ENCODE measurements at places on chromosomes 6 and 20.

DNA sequence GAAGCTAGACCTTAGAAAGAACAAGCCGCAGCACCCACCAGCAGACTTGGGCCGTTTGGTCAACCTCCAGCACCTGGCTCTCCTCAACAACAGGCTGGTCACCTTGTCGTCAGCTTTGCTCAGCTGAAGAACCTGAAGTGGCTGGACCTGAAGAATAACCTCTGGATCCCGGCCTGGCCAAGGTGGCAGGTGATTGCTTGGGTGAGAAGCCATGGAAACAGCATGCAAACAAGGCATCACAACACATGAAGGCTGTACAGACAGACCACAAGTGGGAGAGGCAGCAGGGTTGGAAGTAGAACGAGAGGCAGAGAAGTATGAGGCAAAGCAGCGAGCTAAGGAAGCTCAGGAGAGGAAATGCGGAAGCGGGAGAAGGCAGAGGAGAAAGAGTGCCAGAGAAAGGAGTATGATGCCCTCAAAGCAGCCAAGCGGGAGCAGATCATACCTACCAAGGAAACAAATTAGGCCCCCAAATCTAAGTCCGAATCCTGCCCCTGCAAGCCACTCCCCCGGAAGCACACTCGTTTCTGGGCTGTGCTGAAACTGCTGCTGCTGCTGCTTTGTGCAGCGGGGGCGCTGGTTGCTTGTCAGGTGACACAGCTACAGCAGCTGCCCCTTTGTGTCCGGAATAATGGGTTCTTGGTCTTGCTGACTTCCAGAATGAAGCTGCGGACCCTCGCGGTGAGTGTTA is 121.6 kb upstream of the LGSN start:
- DNase-seq = no peak

GRCh38 chr6:152474354-152474753 is 162.8 kb downstream of the SYNE1 start:
- DNase-seq = no peak

DNA sequence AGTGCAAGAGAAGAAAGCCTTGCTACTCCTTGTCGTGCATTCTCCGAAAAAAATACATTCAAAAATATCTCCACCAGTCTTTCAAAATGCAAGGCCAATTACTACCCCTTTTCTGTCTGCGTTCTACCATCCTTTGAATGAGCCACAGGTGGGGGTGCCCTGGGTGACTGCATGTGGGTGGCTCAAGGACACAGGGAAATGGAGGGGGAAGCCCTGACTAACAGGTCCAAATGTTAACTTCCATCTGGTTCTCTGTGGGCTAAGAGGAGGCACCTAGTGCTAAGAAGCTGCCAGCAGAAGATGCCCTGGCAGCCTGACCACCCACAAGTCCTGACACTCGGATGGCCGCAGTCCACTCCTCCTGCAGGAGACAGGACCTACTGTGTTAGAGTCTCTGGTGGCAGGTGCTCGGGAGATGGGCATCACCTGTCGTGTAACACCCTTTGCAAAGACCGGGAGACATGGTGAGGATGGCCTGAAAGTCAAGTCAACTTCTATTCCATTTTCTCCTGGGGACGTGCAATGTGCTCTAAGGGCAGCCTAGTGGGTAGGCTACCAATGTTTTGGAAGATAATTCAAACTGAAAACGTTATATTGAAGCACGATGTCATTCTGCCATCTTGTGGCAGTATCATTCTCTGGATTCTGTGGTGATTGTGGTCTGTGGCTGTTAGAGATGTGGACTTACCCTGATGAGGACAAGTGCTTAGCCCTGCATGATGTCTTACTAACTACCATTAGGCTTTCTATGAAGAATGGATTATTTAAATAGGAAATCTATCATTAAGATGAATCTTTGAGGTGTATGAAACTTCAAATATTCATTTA is 27.4 kb upstream of the IGF2R start:
- DNase-seq = no peak

- DNase-seq = no peak
Observed at GRCh38 chr6:104784884-104785283, 74.8 kb downstream of the HACE1 start.

GRCh38 chr6:49890988-49891387 is 24.7 kb upstream of the CRISP1 start:
- DNase-seq = no peak

DNA sequence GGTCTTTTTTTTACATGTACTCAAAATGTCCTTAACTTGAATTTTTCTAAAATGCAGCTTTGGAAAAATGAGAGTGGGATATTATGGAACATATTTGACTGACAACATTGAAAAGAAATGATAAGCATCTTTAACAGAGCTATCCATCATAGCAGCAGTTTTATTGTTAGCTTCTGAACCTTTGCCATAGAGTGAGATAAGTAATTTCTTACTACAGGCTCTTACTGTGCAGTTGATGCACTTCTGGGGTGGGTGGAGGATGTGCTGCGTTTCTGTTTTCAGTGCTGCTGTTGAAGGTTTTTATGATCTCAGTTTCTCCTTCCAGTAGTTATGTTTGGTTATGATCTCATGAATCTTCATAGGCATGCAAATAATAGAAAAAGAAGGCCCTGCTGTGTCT is 267.0 kb downstream of the TMEM242 start:
- peak; percentile 47 for DNase-seq

DNA sequence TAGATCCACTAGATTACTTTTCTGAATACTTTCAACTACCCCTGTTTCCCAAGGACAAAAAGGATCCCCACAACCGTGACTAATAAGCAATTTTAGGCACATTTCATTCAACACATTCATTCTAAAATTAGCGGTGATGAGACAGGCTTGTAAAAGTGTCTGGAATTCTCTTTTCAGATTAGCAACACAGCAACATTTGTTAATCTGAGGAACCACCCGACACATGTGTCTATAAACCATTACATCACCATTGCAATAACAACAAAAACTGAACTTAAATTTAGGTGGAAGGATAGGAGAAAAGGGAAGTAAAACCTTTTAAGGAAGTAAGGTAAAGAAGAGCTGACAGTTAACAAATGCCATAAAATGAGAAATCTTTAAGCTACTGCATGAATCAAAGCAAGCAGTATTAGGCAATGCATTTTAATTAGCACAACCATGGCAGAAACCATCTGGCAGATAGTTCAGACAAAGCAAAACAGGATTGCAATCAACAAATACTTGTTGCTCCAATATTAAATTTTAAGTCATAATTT is 49.1 kb downstream of the MAP3K7 start:
- no peak for DNase-seq

DNA sequence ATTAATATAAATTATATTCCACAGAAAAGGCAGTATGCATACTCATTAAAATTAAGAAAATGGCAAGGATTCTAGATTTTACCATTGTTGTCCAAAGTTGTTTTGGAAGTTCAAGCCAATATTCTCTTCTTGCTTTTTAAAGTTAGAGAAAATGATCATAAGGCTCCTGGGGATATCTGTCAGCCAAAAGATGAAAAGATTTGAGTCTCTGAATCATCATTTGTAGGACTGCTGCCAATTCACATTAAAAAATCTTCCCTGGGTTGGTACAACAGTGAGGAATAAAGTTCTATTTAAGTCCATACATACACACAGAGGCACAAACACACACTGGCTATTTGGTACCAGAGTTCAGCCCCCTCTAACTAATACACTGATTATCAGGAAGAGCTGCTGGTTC is 620.1 kb downstream of the COL12A1 start:
- no peak for DNase-seq

- DNase-seq = no peak
Observed at GRCh38 chr6:10412461-10413261, 2.2 kb downstream of the TFAP2A start.

DNA sequence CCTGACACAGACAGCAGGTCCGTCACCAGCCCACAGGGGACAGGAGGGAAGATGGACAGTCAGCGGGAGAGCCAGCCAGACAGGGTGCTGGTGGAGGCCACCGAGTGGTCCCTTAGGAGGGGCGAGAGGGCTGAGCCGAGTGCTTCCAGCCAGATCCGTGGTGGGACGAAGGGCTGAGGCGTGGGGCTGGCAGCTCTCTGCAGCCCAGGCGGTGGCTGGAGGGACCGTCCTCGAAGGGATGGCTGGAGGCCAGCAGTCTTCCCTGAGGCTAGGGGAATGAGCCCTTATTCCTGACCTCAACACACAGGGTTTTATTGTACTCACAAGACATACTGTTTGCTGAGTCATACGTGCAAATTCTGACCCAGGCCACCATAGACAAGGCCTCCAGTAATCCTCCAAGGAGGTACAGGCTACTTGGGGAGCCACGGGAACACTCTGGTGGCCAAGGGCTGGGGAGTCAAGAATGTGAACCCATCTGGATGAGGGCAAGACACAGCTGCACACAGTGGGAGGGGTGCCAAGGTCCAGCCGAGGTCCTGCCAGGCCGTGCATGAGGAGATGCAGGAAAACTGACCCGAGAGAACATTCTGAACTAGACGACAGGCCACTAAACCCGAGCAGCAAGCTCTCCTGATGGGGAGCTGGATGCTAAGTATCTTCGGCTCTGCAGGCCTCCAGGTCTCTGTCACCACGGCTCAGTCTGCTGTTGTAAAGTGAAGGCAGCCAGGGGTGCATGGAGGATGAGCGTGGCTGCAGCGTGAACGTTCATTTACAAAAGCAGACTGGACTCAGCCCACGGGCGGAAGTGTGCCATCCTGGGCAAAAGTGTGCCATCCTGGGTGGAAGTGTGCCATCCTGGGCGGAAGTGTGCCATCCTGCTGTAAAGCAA is 242.5 kb downstream of the TTLL2 start:
- DNase-seq = no peak

Data from stimulated activated CD4-positive, alpha-beta T cell treated with anti-CD3 and anti-CD28 coated beads, Interleukin-12 subunit alpha, Interleukin-12 subunit beta, amount 100 ng/mL, for 48 hours (primary cell).